ENCODE measurements at places on chromosomes 2 and 18.

DNA sequence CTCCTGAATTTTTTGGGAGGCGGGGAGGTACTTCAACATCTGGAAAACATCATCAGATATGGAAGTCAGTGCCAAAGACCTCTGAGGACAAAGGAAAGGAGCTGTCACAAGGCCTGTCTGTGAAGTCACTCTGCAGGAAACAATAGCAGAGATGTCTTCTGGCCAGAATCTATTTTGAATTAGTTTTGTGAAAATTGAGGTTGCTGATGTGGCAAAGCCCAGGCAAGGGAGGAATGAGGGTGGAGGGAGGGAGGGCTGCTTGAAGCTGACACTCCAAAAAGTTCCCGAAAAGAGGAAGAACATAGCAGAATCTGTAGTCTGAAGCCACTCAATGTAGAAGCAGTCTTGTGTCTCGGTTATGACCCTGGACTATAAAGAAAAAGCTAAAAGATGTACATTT is 151.1 kb upstream of the LHCGR start:
- DNase-seq, result no peak

GRCh38 chr18:56873441-56874140 is 222.4 kb downstream of the WDR7 start:
- no peak for DNase-seq

GRCh38 chr2:123047186-123047585 is 977.9 kb upstream of the CNTNAP5 start:
- no peak for DNase-seq

GRCh38 chr18:46260016-46260878 is 156.1 kb downstream of the HAUS1 start:
- DNase-seq, result no peak

- no peak for DNase-seq
Observed at GRCh38 chr2:186593523-186593922, 3.7 kb downstream of the ITGAV start.

GRCh38 chr2:195536906-195537305 is 120.1 kb upstream of the SLC39A10 start:
- DNase-seq, result no peak

- DNase-seq, result no peak
Observed at GRCh38 chr18:52615943-52616342, 275.9 kb downstream of the DCC start.

GRCh38 chr2:202014759-202015211 is 18.9 kb upstream of the FZD7 start:
- DNase-seq, result no peak

DNA sequence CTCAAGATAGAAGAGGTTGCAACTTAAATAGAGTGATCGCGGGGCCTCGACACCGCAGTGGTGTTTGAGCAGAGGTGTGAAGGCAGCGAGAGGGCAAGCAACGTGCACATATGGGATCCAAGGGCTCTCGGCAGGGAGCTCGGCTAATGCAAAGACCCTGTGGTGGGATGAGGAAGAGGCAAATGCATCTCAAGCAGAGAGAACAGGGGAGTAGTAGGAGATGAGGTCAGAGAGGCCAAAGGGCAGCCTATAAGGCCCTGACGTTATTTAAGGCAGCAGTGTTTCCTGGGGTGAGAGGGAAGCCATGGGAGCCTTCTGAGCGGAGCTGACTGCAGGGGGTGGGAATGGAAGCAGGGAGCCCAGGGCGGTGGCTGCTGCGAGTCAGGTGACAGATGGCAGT is 74.5 kb downstream of the MRPS9 start:
- DNase-seq, result no peak

GRCh38 chr2:179787601-179788000 is 73.8 kb downstream of the ZNF385B start:
- DNase-seq, result no peak

GRCh38 chr18:54033052-54033451 is 191.4 kb downstream of the MBD2 start:
- no peak for DNase-seq

DNA sequence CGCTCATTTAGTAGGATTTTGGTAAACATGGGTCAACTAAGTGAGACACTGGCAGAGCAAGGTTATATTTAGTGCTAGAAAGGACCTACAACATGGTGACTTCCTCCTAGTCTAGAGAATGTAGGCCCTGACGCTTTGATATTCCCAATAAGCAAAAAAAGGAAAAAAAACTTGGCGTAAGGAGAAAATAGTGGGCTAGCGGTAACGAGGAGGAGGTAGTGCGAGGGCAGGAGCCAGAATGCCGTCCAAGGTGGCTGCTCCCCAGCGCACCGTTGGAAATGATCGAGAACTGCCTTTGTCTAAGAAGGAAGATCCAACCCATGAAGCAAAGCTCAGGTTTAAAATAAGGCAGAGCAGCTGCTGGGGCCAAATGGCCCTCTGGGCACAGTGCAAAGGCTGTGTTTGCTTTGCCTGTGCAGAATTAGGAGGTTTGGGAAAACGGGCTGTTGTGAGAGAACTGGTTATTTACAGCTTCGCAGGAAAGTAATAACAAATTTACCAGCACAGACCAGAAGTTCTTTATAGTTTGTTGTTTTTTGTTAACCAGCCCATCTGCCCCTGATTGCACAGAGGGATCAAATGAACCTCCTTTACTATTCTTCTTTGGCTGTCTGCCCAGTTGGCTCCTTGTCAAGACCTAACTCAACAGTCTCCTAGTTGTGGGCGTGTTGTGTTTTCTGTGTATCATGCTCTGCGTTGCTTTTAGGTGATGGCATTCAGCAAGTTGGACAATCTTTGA is 86.6 kb downstream of the ITGB1BP1 start:
- no peak for DNase-seq

- DNase-seq, result no peak
Observed at GRCh38 chr2:184945326-184945725, 347.0 kb downstream of the ZNF804A start.

- no peak for DNase-seq
Observed at GRCh38 chr18:48132797-48133655, 202.6 kb upstream of the SMAD2 start.

DNA sequence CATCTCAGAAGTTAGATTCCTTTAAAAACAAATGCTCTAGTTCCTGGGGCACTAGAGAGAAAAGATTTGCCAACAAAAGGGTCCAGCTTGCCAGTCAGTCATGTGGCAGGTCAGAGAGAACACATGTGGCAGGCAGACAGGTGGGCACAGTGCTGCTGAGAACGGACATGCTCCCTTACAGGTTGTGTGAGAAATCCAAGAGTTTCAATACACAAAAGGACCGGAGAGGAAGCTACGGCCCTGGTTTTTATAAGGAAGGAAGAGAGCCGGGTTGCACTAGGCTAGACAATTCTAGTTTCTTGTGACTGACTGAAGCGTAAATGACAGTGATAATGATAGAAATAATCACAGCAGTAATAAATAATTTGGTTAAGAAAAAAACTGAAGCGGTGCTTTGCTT is 18.3 kb downstream of the CDC42EP3 start:
- DNase-seq, result no peak

GRCh38 chr2:189698020-189698887 is 23.8 kb downstream of the ANKAR start:
- DNase-seq, result peak; percentile 24

- DNase-seq, result no peak
Observed at GRCh38 chr2:198375083-198375410, 570.7 kb downstream of the PLCL1 start.

- no peak for DNase-seq
Observed at GRCh38 chr18:45100321-45101105, 419.8 kb downstream of the SETBP1 start.

- DNase-seq, result no peak
Observed at GRCh38 chr2:161946489-161947107, 127.4 kb downstream of the DPP4 start.

- no peak for DNase-seq
Observed at GRCh38 chr2:208511016-208511415, 104.4 kb downstream of the PTH2R start.

- DNase-seq, result no peak
Observed at GRCh38 chr2:147135376-147135775, 709.5 kb upstream of the ACVR2A start.

GRCh38 chr2:238920053-238920452 is 72.2 kb downstream of the TWIST2 start:
- DNase-seq, result no peak

- DNase-seq, result no peak
Observed at GRCh38 chr2:140863713-140864112, 1267.1 kb downstream of the LRP1B start.

GRCh38 chr18:36468161-36468560 is 170.6 kb downstream of the FHOD3 start:
- DNase-seq, result no peak

DNA sequence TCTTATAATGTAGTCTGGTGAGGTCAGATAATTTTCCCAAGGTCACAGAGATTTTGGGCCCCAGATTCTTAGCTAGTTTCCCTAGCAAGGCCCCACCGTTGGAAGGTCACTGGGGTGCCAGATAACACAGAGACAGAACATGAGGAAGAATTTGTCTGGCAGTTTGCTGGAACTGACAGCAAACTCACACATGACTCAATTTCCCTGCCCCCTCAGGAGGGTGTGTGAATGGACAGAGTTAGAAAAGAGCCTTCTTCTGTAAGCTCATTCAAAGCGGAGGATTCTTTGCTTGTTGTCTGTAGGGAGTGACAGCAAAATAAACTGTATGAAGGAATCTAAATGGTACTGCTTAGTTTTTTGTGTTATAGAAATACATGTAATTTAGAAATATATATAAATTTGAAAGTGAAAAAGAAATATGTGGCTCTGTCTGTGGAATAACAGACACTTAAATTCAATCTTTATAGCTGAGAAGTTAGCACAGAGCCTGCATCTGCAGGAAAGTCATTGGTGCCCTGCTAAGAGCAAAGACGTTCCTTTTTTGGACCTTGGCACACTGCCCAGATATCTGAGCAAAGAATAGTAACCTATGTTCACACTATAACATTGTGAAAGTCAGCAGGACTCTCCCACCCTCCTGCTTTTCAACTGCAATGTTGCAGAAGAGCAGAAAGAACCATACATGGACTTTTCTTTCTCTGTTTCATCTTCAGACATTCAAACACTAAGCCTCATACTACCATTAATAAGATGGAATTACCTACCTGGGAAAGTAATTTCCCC is 2.1 kb downstream of the MDH1 start:
- no peak for DNase-seq

GRCh38 chr2:147150241-147150635 is 694.6 kb upstream of the ACVR2A start:
- DNase-seq, result no peak

GRCh38 chr2:19362094-19362754 is 3.8 kb upstream of the OSR1 start:
- no peak for DNase-seq

DNA sequence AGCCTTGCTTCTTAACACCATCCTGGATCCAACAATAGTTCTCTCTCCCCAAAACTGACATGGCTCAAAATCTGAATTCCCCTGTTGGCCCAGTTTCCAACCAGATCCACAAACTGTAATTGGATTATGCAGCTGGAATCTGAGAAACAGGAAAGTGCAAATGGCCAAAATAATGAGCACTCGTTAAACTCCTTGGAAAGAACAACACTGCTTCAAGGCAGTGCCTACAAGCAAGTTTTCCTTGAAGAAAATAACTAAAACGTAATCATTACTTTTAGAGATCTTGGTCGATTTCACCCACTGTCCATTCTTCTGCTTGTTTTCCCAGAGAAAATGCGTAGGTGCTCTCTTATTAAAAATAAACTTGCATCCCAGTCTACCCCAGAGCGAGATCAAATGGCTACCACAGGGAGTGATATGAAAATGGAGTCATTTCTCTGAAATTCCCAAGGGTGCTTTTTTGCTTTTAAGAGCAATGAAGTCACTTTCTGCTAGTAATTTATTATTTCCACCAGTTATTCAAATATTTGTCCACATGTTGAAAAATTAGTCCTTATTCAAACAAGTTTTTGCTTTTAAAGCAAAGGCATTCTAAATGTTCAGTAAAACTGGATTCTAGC is 264.2 kb downstream of the C1D start:
- DNase-seq, result no peak

DNA sequence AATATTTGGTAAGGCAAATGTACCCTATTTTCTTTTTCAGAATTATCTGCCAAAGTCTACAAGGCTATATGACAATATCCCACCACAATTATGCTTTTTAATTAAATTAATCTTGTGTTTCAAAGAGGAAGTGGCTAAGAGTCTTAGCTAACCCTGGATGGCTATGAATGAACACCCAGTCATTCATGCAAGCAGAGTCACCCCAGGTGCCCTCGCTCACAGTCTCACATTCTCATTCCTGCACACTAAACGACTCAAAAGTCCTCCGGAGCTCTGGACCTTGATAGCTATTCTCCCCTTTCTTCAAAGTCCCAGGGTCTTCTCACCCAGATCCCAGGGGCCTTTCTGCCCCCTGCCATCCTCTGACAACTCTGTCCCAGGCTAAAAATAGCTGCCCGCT is 42.1 kb upstream of the MRPL19 start:
- DNase-seq, result no peak

DNA sequence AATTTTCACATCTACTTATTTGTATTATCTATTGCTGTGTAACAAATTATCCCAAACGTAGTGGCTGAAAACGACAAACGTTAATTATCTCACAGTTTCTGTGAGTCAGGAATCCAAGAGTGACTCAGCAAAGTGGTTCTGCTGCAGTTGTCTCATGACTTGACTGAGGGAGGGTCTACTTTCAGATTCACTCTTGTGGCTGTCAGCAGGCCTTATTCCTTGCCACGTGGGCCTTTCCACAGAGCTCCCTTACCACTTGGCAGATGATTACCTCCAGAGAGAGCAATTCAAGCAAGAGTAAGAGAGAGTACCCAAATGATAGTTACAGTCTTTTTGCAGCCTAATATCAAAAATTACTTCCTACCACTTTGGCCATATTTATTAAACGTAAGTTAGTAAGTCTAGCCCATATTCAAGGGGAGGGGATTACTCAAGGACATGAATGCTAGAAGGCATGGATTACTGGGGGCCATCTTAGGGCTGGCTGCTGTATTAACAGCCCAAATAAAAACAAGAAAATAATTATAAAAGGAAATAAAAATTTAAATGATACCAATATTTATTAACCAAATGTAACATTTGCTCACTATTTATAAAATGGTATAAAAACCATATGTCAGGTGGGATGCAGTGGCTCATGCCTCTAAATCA is 48.7 kb upstream of the NBEAL1 start:
- no peak for DNase-seq

GRCh38 chr18:49560624-49561288 is 1.1 kb upstream of the LIPG start:
- DNase-seq, result no peak

DNA sequence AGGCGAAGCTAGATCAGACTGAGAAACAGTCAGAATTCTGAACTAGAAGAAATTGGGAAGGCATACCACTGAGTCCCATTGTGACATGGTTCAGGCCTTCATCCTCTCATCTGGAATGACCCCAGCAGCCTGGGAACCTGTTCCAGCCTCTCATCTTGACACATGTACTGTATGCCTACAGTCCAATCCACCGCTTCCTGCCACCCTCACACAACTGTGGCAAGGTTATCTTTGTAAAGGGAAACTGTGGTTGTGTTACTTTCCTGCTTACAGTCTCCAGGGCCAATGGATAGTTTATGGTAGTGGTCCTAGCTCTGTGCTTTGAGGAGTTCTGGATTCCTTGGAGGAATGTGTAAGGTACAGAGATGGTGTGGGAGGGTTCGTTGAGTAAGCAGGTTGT is 296.9 kb upstream of the TRIB2 start:
- DNase-seq, result no peak
